ENCODE measurements at places on chromosomes 11 and 22. TPM values are rescaled to one million over a fixed set of nuclear protein-coding genes. Genes with fewer than 3 reads are reported as not detected.
A peak's percentile ranks its signal among the peaks of the same experiment; 100 is the strongest.

GRCh38 chr22:47304191-47304831 lies 541.9 kb downstream of the TBC1D22A start:
- no peak for DNase-seq

DNA sequence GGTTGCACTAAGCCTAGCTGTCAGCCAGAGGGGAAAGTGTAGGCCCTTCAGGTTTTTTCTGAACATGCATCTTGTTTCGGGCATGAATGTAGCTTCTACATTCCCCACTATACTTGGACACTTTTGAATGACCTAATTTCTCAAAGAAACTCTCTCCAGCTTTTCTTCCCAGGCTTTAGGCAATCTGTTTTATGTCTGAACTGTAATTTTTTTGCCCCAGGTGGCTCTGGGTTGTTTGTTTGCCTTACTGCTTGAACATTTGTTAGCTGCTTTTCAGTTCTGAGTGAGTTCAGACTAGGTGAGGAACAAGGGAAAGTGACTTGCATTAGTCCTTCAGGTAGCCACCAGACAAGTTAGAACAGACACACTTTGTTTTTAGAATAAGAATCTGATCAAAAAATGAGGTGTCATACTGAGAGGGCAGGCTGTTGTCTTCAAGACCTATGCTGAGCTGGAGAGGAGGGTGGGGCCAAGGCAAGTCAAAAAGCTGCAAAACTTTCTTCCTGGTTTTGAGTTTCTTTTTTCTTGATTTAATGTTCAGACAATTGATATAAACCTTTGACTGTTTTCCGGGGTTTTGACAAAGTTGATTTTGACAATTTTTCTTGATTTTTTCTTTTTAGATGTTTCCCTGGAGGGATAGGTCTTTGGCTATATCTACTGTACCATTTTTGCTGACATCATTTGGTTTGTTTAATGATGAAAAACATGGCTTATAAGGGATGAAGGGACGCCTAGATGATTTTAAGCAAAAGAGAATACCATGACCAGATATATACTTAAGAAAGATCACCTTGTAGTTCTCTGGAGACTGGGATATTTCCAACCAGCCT lies 182.8 kb downstream of the WNT11 start:
- no peak for DNase-seq

Gene GRK2
- 29.6 TPM for total RNA-seq

Gene NXPE4
- total RNA-seq: not detected

- DNase-seq: no peak
These were observed 133.4 kb upstream of the PGR start for GRCh38 chr11:101262995-101263394.

Gene MUC15
- not detected for total RNA-seq

- peak; percentile 64 for DNase-seq
These were observed 364.2 kb downstream of the TENM4 start for GRCh38 chr11:79076526-79077115.

Gene CCDC116
- total RNA-seq: not detected

DNA sequence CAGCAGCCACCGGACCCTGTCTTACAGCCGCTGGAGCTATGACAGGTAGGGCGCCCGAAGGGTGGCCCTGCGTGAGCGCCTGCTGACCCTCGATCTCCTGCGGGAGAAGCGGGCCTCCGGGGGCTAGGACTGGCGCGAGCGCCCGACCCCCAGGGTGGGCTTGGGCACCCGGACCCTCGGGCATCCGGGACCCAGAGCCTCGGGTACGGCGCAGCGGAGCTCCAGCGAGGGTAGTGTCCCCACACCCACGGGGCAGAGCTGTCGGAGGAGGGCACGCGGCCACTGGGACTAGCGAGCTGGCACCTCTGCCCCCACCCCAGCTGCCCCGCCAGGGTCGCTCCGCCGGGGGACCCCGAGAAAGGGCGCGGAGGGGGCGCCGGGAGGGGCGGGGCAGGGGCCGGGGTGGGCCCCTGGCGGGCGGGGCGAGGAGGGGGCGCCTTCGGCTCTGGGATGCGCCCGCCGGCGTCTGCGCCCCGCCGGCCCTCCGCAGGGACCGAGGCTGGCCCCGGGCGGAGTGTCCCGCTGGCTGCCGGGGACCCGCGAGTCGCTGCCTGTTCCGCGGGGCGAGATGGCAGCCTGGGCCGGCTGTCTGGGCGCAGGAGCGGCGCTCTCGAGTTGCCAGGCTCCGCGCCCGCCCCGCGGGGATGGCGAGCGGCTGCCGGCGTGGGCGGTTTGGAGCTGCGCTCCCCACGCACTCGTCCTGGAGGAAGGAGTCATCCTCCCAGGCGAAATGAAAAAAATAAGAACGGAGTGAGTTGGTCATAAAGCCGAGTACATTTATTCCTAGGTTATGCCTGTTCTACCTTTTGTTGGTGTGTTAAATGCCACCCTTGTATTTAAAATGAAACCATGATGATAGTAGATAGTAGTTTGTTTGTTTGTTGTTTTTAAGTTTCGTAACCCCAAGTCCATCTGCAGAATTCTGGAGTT lies 32.4 kb downstream of the EIF3F start:
- peak; percentile 14 for DNase-seq

GRCh38 chr11:9459667-9460321 lies 1.0 kb upstream of the ZNF143 start:
- peak; percentile 63 for DNase-seq

Gene GPHA2
- total RNA-seq: not detected

Gene OSBP2
- 15.9 TPM for total RNA-seq

Gene ST3GAL4
- 14.7 TPM for total RNA-seq

All from lung microvascular endothelial cell (primary cell).